ENCODE measurements at places on chromosomes 7 and 10.
A peak's percentile ranks its signal among the peaks of the same experiment; 100 is the strongest.

GRCh38 chr7:1457059-1457948 is 2.0 kb downstream of the MICALL2 start:
- DNase-seq: no peak

GRCh38 chr7:64887756-64888508 is 15.1 kb upstream of the ZNF273 start:
- peak; percentile 30 for DNase-seq

- DNase-seq: no peak
Measured at GRCh38 chr7:40733114-40733513, 598.3 kb downstream of the SUGCT start.

DNA sequence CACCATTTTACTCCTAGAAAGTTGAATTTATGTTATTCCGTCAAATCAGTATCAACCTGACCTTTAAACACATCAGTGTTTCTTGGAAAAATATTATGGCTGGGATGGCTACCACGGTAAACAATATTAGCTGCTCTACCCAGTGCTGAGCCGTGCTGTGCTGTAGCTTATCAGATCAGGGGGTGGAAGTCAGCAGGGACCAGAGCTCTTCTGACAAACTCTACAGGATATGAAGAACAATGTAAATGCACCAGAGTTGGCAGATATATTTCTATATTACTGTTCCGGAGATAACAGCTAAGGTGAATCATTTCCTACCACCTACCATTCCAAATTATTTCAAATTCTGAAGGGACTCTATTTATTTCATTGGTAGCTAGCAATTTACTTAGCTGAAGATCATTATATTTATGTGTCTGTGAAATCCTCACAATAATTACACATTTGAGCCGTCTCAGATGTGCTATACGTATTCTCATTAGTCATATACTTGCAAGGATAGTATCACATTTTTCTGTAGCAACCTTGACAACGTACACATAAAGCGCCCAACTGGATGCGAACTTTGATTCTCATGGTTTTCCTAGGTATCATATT is 76.5 kb downstream of the TEX36 start:
- DNase-seq: no peak

DNA sequence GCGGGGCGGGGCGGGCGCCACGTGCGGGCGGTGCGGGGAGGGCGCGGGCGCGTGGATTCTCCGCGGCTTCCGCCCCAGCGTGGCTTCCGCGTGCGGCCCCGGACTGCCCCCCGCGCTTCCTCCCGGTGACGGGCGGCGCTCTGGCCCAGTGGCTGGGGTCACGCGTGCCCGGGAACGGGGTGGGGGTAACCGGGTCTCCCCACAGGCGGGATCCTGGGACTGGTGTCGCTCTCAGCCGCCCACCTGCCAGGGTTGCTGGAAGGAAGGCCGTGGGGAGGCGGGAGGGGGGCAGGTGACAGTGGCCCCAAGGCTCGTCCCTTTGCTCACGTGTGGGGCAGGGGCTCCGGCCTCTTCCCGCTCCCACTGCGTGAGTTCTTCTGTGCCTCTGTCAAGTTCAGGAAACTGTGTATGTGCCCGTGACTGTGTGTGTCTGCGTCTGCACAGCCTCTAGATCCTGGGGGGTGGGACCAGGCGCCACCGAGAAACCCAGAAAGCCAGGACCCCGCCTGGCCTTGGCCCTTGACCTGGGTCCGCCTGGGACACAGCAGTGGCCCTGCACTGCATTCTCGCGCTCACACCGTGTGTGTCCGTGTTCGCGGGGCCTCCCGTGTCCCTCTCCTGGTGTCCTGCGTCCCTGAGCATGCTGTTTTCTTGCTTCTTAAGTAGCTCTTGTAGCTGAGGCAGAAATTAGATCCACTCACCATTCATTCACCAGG is 919 bp downstream of the MAFK start:
- DNase-seq: no peak

- no peak for DNase-seq
Measured at GRCh38 chr10:59302381-59302780, 60.0 kb downstream of the FAM13C start.

DNA sequence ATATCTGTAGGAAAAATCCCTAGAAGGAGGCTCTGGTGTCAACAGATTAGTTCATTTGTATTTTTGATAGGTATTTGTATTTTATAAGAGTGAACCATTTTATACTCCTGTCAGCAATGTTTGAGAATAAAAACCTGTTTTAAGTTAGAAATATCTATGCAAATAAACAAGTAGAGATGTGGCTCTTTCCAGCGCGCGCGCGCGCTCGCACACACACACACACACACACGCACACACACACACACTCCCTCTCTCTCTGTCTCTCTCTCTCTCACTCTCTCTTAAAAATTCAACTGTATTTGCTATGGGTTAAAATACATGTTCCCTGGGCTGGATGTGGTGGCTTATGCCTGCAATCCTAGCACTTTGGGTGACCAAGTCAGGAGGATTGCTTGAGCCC is 113.9 kb downstream of the SUGCT start:
- DNase-seq: no peak

- DNase-seq: no peak
Measured at GRCh38 chr10:54869022-54869421, 68.0 kb upstream of the PCDH15 start.

DNA sequence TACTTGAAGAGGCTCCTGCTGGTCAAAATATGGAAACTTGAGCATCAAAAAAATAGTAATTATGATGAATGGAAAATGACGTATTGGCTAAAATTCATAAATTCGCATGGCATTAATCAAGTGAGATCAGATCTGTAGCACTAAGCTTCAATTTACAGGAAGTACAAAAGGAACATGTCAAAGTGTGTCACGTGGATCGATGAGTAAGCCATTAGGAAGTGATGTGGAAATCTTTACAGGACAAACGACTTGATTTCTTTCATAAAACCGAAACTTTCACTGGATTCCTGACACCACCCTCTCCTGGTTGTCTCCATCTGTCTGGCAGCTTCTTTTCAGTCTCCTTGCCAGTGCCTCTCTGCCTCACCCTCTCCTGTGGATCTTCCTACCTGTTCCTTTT is 25.8 kb downstream of the AKR1C8 start:
- DNase-seq: no peak

Measured in D721Med (cell line).